ENCODE measurements at places on chromosomes 11 and 22.
A peak's percentile ranks its signal among the peaks of the same experiment; 100 is the strongest.

GRCh38 chr22:22896601-22897000 lies 9.0 kb downstream of the IGLL5 start:
- no peak for DNase-seq

DNA sequence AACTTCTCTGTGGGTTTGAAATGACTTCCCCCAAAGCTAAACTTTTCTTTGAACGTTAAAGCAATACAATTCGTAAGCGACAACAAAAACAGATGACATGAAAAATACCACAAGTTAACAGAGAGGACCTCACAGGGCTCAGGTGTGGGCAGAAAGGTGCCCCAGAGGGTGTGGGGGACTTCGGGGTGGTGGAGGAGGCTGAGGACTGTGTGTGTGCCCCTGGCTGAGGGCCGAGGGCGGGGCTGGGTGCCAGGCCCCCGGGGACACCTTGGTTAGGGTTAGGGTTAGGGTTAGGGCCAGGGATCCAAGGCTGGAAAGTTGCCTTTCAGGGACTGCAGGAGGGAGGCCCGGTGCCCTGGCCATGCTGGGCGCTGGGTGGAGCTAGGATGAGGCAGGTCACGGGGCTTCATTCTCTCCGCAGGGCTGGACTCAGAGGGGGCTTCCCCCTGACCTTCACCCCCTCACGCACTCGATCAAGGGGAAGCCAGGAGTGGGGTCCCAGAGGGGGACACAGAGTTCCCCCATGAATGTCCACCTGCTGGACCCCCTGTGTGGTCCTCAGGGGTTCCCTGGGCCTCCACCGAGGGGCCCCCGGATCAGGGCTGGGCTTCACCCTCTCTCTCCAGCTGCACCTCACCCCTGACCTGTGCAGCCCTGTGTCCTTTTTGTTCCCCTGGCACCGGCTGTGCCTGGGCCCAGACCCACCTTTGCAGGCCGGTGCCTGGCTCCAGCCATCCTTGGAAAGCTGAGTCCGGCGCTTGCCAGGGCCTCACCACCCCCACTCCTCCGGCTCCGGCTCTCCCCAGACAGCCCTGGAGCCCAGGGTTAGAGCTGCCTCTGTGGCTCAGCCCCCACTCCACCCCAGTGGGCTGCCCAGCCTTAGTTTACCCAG lies 7.0 kb downstream of the TNNI2 start:
- DNase-seq = no peak

GRCh38 chr11:99934008-99934407 lies 753.1 kb upstream of the ARHGAP42 start:
- DNase-seq = peak; percentile 8

DNA sequence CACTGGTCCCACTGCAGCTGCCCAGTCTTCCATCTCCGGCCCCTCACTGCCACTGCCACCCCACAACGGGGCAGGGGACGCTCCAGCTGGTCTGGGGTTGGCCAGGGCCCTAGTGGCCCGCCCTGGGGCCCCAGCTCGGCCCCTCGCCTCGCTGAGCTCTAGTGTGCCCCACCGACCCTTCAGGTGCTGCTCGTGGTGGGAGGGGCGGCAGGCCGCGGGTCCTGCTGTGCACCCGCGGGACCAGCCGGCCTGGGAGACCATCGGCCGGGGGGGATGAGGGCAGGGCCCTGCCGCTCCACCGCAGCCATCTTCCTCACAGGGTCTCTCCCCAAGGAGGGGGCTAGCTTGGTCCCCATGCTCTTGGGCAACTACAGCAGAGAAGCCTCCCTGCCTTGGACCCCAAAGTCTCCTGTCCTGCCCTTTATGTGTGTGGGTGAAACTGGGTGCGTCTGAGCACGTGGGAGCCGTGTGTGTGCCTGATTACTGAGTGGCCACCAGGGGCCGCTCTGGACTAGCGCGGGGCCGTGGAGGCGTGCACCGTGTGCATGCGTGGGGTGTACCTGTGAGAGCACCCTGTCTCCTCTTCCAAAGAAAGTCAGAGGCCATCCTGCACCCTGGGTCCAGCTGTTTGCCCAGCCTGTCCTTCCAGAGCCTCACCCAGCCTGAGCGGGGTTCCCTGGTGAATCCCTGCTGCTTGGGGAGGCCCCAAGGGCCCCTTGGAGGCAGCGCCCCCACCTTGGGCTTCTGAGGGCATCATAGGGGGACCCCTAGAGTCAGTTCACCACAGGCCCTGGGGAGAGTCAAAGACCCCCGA lies 6.0 kb upstream of the ACR start:
- peak; percentile 40 for DNase-seq

DNA sequence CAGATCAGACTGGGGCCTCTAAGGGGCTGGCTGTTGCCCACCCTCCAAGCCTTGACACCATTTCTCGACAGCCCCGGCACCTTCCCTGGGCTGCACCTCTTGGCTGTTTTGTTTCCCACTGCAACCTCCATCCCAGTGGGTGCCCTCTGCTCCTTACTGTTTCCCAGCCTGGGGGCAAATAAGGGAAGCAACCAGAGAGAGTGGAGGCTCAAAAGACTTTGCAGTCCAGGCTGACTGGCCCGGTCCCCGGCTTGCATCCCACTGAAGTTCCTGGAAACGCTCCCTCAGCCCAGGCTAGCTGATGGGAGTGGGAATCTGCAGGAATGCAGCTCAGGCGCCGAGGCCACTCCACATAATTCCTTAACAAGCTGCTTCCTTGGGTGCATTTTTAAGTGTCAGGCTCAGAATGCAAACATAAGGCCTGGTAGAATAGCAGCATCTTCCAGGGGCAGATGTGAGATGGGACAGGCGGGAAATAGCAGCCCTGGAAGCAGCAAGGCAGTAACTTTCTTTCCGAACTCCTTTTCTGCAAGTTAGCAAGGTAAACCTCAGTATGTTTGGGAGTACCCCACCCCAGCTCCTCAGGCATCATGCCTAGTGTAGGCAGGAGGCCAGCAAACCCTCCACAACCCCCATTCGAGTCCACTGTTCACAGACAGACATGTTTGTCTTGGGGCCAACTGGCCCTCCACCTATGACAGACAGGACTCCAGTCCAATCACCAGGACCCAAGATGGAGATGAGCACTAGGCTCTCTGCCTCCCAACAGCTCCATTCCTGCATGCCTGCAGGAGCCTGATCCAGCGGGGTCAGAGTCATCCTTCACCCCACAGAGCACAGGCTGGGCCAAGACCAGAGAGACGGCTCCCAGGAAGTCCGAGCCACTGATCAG lies 39.3 kb downstream of the RPL27A start:
- DNase-seq = peak; percentile 52

- DNase-seq = no peak
Observed at GRCh38 chr22:30046716-30047363, 33.4 kb upstream of the HORMAD2 start.

- no peak for DNase-seq
Observed at GRCh38 chr22:24950272-24950902, 2.1 kb upstream of the KIAA1671 start.

DNA sequence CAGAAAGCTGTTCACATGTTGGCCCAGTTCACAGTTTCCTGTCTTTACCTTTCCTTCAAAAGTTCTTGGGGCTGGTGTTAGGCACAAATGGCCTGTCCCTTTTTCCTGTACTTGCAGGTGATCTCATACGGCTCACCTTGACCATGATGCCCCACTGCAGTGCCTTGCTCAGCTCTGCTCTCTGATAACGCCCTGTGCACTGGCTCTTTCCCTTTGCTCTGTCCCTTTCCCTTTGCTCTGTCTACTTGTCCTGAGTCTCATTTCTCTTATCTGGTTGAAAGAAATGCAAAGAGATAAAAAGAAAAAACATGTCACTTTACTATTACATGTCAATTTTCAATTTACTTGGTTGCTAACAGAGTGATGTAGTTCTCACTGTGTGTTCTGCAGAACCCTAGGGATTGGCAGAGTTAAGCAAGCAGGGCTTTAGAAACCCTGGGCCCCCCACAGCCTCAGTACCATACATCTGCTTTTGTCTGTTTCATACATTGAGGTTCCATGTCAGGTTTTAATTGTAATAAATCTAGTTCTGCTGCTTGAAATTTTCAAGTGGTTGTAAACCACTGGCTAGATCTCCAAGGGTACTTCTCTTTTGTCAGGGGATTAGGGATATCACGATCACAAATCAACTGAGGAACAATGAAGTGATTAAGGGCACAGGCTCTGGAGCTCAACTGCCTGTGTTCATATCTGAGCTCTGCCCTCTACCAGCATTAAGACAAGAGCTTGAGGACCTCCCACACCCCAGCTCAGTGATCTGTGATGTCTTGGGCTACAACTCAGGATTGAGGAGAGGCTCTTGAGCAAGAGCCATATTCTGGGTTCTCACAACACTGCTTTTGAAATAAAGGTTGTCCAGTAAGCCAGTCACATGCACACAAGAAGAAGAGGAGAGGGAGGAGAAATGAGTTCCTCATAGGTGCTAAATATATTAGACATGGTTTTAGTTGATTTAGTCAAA lies 16.3 kb upstream of the SORL1 start:
- DNase-seq = no peak

GRCh38 chr22:30000566-30000965 lies 79.7 kb upstream of the HORMAD2 start:
- peak; percentile 83 for DNase-seq

DNA sequence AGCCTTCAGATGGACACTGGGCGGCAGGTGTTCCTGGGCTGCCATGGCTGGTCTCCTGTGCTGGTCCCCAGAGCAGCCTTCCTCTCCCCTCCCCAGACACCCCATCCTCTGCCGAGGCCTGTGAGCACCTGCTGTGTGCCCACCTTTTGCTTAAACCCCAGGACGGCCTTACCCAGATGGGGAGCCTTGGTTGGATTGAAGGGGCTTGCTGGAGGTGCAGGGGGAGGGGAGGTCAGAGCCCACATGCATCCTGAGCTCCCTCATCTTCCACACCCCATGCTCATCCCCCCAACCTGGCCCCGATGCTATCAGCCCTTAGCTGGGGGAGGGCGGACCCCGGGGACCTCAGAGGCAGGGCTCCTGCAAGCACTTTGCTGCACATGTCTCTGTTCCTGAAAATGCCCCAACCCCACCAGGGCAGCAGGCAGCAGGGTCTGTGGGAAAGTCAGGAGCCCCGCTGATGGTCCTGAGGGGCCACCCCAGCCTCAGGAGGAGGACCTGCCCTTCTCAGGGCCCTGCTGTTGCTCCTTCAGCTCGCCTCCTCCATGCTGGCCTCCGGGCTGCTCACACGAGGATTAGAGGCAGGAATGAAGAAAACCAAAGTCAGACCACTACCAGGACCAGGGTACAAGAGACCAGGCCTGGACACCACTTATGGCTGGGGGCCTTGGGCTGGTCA lies 41.6 kb upstream of the CCDC188 start:
- no peak for DNase-seq

GRCh38 chr11:69195824-69196782 lies 40.4 kb downstream of the SMIM38 start:
- DNase-seq = no peak

DNA sequence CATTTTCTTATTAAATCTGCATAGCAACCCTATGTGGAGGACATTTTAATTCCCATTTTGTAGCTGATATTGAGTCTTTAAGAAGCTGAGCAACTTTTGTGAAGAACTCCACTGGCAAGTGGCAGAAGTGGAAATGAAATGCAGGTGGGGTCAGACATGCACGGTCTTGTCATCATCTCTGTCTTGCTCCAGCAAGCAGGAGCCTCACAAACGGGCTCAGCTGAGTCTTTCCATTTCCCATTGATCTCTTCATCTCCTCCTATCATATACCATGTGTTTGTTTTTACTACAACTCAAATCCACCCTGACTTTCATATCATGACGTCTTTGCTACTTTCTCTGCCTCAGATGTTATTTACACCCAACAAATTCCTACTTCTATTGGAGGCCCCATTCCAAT lies 97.9 kb upstream of the TENM4 start:
- no peak for DNase-seq

GRCh38 chr11:34358728-34359547 lies 1.1 kb upstream of the ABTB2 start:
- DNase-seq = peak; percentile 63

DNA sequence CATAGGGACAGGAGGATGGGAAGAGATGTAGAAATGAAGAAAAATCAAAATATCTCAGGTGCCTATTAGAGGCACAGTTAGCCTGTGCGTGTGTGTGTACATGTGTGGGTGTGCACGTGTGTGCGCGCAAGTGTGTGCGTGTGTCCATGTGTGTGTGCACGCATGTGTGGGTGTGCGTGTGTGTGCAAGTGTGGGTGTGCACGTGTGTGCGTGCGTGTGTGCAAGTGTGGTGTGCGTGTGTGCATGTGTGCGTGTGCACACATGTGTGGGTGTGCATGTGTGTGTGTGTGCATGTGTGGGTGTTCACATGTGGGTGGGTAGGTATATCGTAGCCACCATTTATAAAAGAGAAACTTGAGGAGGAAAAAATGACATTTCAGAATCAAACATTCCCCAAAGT lies 9.4 kb downstream of the CRYBB2 start:
- DNase-seq = no peak

DNA sequence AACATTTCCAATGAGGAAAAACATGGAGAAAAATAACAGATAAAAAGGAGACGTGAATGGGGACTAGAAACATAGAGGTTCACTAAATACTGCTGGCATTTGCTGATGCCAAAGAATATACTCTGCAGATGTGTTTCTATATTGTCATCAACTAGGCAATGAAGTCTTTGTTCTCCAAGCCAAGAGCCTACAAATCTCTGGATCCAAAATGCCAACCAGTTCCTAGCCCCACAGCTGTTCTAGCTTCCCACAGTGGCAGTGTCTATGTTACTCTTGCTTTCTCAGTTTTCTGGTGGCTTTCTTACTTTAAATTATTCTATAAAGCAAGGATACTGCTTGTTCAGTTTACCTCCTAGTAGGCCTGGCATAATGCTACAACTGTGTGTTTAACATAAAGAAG lies 977.9 kb upstream of the CCDC90B start:
- DNase-seq = no peak

DNA sequence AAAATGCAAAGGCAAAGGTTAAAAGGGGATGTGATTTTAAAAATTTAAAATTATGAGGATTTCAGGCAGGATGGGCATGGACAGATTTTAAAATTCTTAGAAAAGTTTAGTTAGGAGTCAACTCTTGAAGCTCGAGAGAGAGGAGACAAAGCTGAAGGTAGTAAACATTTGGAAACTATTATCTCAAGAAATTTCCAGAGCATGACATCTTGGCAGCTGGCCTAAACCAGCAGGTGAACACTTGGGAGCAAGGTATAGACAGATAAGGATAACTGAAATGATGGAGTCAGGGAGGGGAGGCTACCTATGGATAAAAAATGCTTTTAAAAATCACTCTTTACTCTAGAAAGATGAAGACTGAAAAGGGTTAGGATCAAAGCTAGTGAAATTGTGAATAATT lies 13.7 kb downstream of the POU2AF3 start:
- no peak for DNase-seq

All from fibroblast of lung (primary cell).